HT-29 (cell line): ENCODE measurements at places on chromosomes 11 and 22. TPM values are rescaled to one million over a fixed set of nuclear protein-coding genes. Genes with fewer than 3 reads are reported as not detected.

Gene APOBEC3C
- total RNA-seq = 0.05 and 0.18 TPM in 2 replicates

DNA sequence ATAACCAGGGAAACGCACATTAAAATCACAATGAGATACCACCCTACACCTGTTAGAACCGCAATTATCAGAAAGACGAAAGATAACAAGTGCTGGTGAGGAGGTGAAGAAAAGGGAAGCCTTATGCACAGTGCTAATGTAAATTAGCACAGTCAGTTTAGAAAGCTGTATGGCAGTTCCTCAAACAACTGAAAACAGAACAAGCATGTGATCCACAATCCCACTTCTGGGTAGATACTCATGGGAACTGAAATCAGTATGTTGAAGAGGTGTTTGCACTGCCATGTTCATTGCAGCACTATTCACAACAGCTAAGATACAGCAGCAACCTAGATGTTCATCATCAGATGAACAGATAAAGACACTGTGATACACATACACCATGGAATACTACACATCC, 75.0 kb upstream of the CCND1 start:
- no peak for DNase-seq

GRCh38 chr22:22039286-22040074, 56.9 kb upstream of the TOP3B start:
- no peak for DNase-seq

DNA sequence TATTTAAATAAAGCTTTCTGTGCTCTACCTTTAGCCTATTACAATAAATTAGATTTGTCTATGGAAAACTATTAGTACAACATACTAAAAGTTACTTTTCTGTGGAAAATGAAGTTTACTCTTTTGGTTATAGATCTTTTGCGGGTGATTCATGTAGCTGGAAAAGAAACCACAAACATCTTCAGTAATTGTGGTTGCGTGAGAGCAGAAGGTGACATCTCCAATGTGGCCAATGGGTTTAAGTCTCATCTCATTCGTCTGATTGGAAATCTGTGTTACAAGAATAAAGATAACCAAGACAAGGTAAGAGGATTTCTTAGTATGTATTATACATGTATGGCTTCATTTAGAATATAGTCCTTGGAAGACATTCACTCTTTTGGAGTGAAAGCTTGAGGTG, 68.6 kb downstream of the ATXN10 start:
- no peak for DNase-seq

Gene ISX
- total RNA-seq = not detected in 2 replicates

GRCh38 chr11:80320765-80321164, 879.9 kb upstream of the TENM4 start:
- DNase-seq = peak; percentile 18
